Activated T-helper 17 cell treated with anti-CD3 and anti-CD28 coated beads, Interleukin-2, amount 50 U/mL, for 72 hours (primary cell): ENCODE measurements at places on chromosomes 13 and 19.

DNA sequence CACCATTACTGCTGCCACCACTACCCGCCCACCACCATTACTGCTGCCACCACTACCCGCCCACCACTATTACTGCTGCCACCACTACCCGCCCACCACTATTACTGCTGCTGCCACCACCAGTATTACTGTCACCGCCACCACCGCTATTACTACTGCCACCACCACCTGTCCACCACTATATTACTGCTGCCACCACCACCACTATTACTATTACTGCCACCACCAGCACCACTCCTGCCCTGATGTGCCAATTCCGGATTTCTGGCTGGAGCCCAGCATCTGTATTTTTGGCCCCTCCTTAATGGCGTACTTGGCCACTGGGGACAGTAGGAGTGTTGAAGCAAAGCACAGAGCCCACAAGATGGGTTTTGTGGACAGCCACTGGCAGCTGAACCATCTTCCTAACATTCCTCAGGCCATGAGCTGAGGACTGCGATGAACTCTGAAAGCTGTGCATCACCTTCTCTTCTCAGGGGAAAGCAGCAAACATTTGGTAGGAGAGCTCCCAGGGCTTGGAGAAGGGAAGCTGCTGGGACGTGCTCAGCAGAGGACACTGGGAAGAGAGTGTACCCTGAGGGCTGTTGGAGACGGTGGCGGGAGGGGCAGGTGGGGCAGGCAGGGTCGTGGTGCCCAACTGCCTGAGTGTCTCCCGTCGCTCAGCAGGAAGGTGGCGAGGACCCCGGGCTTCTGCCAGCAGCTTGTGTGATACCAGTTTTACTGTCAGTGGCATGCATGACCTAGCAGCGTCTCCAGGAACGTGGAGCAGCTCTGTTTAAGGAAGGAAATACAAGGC is 23.0 kb downstream of the CUL4A start:
- ATAC-seq: peak; percentile 46

DNA sequence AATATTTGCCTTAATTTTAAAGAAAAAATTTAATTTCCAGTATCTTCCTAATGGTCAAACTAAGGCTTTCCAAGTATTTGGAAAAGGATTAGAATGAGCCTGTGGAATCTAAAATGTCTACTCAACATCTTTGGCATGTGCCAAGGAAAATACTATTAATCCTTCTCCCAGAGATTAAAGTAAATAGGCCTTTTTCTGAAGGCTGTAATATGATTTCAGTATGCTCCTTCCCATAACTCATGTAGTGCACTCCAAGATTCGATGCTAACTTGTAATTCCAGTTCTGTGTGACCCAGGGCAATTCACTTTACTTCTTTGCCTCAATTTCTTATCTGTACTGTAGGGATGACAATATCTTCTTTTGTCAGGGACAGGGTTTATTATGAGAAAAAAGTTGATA is 196.9 kb downstream of the ZIC5 start:
- no peak for ATAC-seq

DNA sequence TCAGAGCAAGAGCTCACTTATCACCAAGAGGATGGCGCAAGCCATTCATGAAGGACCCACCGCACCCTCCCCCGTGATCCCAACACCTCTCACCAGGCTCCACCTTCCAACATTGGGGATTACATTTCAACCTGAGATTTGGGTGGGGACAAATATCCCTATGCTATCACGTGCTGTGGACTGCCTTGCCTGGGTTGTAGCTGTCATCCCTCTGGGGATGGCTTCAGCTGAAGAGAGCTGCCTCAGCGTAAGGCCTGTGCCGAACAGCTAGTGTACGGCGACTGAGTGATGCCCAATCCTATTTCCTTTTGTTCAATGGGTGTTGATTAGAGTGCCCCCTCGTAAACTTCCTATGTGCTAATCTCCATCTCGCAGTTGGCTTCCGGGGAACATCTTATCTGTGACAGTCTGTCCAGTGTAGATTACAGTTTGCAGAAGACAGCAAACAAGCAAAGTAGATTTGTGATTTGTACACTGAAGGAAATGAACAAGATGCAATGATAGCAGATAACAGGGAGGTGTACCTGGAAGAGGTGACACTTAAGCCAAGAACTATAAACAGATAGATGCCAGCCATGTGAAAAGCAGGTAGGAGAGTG is 11.8 kb upstream of the RCBTB1 start:
- ATAC-seq: no peak

DNA sequence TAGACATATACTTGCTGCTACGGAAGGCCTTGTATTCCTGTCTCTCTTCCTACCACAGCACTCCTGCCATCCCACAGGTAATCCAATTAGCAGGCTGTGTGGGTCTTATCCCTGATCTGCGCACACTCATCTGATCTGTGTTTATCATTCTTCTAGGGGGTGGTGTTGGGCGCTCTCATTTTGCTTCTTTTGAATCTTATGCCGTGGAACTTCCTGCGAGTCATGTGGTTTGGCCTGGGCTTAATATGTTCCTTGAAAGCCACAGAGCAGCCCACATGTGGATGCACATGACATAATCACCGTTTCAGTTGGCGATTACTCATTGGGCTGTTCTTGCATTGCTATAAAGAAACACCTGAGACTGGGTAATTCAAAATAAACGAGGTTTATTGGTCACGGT is 7.5 kb downstream of the RASA3 start:
- peak; percentile 76 for ATAC-seq

DNA sequence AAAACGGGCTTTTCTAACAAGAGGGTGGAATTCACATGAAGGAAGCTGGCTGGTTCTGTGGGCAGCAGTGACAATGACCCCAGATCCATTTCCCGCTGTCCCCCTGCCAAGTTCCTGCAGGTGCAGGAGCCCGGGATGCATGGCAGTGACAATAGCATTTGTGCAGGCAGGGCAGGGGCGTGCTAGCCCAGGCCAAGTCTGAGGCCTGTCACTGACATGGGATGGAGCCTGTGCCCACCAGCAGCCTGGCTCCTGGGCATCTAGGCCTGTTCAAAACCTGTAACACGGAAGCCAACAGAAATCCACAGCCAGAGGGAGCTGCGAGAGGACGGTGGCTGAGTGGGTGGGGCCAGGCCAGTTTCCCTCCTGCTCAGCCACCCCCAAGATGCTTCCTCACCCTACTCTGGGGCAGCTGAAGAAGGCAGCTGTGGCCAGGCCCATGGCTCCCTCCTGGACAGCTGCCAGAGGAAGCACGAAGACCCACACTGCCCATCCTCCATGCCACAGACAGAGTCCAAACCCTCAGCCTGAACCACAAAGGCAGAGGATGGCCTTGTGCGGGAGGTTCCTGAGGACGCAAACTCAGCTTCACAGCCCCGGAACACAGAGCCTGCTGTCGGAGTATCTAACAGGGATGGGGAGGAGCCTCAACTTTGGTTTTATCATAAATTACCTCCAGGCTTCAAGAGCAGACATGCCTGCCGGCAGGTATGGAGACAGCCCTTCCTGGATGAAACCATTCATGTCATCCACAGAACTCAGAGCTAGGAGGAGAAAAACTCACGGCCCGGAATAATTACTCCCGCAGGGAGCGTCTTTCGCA is 74.0 kb downstream of the CEBPG start:
- ATAC-seq: no peak

GRCh38 chr13:92974905-92975429 is 251.6 kb upstream of the GPC6 start:
- no peak for ATAC-seq

GRCh38 chr13:30415430-30416030 is 6.8 kb upstream of the UBE2L5 start:
- ATAC-seq: peak; percentile 65

DNA sequence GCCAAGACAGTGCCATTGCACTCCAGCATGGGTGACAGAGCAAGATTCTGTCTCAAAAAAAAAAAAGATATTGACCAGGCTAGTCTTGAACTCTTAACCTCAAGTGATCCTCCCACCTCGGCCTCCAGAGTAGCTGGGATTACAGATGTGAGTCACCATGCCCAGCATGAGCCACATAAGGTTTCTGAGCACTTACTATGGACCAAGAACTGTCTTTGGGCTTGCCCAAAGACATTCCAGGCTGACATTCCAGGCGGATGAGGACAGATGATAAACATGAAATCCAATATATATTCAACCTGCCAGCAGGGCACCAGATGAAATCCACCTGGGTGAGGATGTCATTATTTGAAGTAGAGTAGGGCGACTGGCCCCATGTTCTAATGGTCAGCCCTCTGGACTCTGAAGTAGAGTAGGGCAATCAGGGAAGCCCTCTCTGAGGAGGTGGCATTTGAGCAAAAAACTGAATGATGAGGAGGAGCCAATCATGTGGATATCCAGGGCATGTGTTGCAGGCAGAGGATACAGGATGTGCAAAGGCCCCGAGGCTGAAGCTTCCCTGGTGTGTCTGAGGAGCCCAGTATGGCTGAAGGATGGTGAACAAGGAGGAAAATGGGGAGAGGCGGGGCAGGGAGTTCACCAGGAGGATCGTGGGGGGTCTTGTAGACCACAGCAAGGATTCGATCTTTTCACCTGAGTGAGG is 4.0 kb downstream of the C19orf38 start:
- ATAC-seq: no peak

- no peak for ATAC-seq
Observed at GRCh38 chr13:61466280-61466679, 50.6 kb upstream of the PCDH20 start.

- ATAC-seq: peak; percentile 97
Observed at GRCh38 chr19:52535771-52536447, 8.4 kb downstream of the ZNF808 start.

GRCh38 chr13:95880331-95880730 is 172.9 kb downstream of the UGGT2 start:
- ATAC-seq: no peak

DNA sequence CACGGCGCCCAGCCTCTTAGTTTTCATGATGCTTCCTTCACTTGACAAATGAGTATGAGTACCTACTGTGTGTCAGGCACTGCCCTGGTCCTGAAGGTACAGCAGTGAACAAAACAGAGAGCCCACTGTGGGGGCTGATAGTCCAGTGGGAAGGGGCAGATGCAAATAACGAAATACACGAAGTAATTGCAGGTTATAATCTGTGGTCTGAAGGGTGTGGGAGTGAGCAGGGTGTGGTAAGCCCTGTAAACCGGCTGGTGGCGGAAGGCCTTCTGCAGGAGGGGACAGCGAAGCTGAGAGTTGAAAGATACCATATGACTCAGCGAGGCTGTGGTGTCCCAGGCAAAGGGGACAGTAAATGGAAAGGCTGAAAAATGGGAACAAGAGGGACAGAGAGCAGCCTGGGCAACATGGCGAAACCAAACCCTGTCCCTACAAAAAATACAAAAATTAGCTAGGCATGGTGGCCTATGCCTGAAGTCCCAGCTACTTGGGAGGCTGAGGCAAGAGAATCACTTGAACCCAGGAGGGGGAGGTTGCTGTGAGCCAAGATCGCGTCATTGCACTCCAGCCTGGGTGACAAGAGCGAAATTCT is 60.5 kb downstream of the MAP4K1 start:
- ATAC-seq: peak; percentile 73

DNA sequence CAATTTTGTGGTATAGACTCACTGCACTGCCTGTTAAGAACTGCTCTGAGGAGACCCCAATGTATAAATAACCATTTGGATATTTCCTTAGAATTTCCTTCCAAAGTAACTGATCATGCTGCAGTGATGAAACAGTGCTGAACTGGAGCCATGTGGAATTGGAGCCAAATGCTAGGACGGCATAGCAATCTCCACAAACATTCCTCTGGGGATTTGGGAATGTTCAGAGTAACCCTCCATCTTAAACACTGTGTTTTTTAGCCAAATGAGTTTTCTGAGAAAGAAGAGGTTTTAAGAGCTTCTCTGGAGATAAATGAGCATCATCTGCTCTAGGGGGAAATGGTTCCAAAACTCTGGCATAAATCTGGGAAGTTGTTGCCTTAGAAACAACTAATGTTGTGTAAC is 98.2 kb downstream of the OLFM4 start:
- ATAC-seq: no peak

GRCh38 chr13:97474349-97474980 is 40.5 kb downstream of the RAP2A start:
- ATAC-seq: no peak

DNA sequence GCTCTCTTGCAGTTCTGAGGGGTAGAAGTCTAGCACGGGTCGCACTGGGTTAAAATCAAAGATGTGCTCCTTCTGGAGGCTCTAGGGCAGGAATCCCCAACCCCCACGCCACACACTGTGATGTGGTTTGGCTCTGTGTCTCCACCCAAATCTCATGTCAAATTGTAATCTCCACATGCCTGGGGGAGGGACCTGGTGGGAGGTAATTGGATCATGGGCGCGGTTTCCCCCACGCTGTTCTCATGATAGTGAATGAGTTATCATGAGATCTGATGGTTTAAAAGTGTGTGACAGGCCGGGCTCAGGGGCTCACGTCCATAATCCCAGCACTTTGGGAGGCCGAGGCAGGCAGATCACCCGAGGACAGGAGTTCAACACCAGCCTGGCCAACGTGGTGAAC is 26.6 kb upstream of the CALM3 start:
- peak; percentile 69 for ATAC-seq

- peak; percentile 54 for ATAC-seq
Observed at GRCh38 chr13:30253830-30254229, 53.5 kb downstream of the KATNAL1 start.

DNA sequence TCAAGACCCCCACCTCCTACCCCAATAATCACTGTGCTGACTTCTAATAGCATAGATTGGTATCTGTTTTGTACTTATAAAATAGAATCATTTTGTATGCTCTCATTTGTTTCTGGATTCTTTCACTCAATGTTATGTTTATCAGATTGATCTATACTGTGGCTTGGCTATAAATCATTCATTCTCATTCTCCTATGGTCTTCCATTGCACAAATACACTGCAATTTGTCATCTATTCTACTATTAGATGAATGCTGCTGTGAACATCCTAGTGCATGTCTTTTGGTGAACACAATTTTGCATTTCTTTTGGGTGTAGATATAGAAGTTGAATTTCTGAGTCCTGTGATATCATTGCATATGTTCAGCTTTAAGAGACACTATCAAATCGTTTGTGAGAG is 94.8 kb upstream of the AKAP11 start:
- ATAC-seq: no peak

GRCh38 chr13:25192936-25193335 is 20.8 kb upstream of the AMER2 start:
- no peak for ATAC-seq

DNA sequence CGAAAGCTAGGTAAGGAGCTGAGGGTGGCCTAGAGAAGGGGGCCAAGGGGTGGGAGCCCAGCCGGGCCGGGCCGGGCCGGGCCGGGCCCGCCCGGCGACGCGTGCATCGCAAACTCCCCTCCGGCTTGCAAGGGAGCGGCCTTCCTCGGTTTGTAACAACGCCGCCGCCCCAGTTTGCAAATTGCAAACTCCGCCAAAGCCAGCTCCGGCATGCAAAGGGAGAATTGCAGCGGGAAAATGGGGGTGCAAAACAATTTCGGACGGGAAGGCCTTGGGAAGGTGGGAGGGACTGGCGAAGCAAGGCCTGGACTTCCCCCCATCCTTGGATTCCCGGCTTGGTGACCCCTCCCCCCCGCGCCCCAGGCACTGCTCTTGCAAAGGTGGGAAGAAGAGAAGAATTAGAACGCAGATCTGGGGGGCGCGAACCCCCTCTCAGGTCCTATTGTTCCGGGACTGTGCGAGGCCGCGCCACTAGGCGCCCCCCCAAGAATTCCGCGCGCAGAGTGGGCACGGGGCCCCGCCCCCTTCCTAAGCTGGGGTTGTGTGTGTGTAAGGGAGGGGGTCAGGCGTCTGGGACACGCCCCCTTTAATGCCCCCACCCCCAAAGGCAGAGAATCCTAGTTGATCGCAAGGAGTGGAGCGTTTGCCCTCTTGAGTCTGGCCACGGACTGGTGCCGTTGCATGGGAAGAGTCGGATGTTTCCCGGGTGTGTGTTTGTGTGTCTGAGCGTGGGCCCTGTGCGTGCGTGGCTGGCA is 926 bp downstream of the PRR12 start:
- ATAC-seq: no peak
